Stimulated activated CD8-positive, alpha-beta memory T cell treated with anti-CD3 and anti-CD28 coated beads, Interleukin-4, amount 100 ng/mL, for 4 hours (primary cell): ENCODE measurements at places on chromosomes 4 and X.

- no peak for DNase-seq
Measured at GRCh38 chr4:158667651-158668198, 4.0 kb downstream of the C4orf46 start.

DNA sequence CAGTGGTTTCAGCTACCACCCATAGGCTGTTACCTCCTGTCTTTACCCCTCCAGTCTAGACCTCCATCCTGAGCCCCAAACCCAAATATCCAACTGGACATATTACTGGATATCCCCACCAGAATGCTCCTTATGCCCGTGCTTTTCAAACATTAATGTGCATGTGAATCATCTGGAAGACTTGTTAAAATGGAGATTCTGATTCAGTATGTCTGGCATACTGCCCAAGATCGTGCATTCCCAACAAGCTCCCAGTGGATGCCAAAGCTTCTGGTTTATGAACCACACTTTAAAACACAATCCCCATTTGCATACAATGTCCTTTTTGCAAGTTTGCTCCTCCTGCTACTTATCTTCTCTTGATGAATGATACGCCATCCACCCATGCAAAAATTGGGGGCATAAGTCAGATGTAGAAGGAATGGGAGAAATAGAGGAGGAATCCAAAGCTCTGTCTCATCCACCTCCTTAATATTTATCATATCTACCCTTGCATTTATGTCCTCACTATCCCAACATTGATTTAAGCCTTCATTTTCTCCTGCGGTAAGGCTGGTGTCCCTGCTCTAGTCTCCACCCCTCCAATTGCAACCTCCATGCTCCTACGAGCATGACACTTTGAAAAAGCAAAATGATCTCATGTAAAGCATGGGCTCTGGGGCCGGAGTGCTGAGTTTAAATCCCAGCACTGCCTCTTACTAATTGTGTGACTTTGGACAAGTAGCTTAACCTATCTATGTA, 7.4 kb upstream of the PGRMC1 start:
- DNase-seq = no peak

DNA sequence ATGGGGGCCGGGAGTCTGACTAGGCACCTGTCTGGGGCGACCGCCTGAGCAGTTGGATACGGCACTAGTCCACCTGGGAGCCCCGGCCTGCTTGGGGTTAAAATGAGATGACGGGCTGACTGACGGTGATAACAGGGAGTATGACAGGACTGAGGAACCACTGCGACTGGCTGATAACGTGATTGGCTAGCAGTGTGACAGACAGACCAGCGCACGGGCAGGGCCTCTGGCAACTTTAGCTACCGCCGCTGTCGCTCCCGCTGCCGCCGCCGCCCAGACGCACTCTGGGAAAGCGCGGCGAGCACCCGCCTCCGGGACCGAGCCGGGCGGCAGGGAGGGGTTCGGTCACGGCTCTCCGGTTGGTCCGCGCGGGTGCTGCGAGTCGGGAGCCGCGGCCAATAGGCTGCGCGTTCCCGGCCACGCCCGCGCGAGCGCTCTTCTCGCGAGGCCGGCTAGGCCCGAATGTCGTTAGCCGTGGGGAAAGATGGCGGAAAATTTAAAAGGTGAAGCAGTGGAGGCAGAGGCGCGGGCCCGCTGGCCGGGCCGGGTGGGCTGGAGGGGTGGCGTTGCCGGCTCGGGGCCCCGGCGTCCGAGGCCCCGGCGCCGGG, at the start of gene SUV39H1:
SUV39H1 (plus strand) TSS at position 434 of the 608 bp plus-strand sequence; CDS start at position 485, 51 bp downstream.
- peak; percentile 60 for DNase-seq

- DNase-seq = no peak
Measured at GRCh38 chr4:7515390-7515902, 80.7 kb upstream of the PSAPL1 start.

- DNase-seq = no peak
Measured at GRCh38 chrX:97326456-97326855, 442.7 kb downstream of the RPA4 start.

DNA sequence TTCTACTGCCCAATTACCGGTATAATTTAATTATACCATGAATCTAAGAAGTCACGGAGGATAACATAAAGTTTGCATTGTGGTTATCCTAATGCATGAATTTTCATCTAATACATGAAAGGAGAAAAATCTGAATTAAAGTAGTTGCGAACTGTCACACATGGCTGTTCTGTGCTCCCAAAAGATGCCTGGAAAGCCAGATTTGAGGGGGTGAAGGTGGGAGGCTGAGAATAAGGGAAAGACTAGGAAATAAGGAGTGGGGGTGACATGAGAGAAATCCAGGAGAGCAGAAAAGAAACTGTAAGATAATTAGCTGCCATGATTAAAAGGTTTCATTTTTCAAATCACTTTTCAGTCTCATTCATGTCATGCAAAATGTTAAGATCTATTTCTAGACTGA, 1582.7 kb downstream of the STIM2 start:
- DNase-seq = no peak

DNA sequence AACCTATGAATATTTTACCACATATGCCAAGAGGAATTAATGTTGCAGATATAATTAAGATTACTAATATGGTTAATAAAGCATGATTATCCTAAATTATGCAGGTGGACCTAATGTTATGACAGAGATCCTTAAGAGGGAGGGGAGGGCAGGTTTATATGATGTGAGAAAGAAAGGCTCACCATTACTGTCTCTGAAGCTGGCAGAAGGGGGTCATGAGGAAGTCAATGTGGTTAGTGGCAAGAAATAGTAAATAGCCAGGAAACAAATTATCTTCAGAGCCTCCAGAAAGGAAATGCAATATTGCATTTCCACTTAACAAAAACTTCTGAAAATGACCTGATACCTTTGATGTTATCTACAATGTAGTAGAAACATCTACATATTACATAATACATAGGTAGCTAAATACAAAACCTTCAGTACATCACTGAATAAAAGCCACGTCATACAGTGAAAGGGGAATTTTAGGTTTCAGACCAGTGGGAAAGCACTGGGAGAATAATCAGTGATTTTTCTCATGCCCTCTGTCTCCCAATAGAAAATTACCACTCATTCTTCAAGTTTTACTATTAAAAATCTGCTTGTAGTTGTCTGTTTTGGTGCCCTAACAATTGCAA, 609.2 kb downstream of the SPOCK3 start:
- DNase-seq = no peak

- DNase-seq = no peak
Measured at GRCh38 chr4:11489453-11490083, 60.9 kb upstream of the HS3ST1 start.

DNA sequence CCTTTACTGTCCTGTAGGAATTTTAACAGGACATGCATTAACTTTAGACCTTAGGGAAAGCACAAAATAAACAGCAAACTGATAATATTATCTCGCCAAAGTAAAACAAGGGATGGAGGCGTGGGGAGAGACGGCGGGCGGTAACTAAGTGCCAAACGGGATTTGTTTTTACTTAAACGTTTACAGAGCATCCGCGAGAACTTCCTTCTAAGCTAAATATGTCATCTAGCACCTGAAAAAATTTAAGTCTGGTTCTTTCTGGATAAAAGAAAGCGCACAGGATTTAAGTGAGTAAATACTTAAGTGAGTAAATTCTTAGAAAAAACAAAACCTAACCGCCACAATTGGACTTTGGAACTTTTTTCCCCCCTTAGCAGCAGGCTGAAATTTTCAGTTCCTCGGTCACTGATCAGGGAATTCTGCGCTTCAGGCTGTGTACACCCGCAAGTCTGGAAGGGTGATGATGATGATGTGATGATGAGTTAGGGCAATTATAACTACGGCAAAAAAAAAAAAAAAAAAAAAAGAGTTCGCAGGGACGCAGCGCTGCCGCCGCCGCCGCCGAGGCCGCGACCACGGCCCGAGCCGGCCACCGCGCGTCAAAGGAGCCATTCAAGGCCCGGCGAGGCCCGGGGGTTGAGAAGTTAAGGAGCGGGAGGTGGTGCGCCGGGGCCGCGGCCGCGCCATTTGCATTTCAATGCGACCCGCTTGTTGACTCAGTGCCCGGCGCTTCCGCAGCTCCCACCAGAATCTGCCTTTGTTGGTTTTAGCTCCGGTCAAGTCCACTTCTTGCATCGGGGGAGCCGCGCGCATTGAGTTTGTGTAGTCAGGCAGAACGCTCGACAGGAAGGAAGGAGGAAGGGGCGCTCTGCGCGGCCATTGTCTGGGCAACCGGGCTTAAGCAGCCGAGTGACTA, 108.8 kb downstream of the SPRY1 start:
- no peak for DNase-seq

GRCh38 chr4:119179011-119179410, 33.5 kb upstream of the USP53 start:
- no peak for DNase-seq

DNA sequence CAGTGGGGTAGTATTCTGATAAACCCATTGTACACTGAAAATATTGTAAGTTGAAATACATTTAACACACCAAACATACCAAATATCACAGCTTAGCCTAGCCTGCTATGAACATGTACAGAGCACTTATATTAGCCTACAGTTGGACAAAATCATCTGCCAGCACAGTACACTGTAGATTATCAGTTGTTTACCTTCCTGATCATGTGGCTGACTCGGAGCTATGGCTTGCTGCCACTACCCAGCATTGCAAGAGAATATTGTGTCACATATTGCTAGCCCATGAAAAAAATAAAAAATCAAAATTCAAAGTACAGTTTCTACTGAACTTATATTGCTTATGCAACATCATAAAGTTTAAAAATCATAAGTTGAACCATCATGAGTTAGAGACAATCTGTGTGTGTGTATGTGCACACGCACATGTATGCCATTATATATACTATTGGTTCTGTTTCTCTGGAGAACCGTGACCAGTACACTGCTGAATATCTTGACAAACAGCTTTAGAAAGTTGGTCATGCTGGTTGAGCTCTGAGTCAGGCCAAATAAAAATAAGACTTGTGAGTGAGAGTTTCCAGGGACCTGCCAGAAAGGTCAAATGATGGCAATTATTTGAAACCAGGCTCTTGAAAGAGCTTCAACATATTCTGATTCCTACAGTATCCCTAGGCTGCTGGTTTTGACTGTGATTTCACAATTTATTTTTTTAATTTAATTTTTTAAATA, 238.5 kb downstream of the PRR32 start:
- no peak for DNase-seq

DNA sequence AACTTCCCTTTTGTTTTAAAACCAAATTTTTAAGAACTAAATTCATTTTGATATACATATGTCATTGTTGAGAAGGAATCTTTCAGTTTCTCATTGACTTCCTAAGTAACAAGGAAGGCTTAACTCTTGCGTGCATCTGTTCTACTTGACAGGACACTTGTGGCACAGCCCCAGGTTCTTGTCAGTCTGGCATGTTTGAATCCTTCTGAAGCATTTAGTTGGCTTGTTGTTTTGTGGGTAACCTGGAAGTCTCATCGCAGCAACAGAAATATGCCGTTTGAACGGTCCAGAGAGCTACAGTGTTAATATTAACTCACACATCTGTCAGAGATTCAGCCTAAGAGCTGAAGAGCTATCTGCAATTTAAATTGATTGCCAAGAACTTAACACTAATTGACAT, 76.0 kb downstream of the GLRA3 start:
- DNase-seq = no peak

DNA sequence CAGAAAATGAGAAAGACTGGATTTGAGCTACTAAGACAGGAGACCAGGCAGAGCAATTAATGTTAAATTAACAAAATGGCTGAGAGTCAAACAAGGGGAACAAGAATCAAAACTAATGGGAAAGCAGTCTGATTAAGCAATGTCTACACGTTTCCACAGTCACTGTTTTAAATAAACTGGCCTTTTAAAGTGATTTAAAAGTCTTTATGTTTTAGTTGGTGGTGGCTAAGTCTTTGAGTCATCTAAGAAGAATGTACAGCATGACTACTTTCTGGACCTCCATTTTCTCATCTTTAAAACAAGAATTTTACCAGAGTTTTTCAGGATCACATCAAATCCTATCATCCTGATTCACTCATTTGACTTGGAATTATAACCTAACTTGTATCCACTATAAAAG, 233.8 kb downstream of the ENOX2 start:
- DNase-seq = no peak

DNA sequence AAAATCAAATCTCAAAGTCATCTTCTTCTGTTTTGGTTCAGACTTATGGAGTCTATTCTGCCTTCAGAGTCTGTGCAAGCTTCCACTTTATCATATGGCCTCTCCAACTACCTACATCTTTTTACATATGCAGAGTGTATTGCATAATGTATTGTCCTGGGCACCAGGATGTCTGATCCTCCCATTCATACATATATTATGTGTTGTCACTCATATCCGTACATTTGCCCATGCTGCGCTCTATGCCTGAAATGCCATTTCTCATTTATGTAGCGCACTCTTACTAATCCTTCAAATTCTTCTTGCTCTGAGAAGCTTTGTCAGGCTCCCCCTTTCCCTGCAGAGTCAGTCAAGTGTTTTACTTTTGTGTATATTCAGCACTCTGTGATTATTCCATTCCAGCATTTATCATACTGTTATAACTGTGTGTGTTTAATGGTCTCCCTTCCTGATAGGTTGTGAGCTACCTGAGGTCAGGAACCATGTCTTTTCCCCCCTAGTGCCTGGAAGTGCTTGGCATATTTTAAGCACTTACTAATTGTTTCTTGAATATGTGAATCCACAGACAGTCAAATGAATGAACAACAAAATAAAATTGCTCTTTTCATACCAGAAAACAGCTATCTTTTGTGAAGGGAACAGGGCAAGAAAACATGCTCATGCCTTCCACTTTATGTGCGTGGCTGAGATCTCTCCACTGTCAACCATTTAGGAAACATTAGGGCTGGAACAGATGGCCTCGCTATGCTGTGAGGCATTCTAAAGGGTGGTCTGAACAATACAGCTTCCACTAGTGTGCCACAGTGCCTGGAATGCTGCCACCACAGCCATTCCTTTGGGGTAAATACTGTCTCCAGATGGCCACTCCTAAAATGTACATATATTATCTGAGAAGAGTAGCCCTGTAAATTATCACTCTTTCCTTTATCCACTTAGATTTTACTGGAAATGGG, 81.8 kb downstream of the GLUD2 start:
- no peak for DNase-seq

DNA sequence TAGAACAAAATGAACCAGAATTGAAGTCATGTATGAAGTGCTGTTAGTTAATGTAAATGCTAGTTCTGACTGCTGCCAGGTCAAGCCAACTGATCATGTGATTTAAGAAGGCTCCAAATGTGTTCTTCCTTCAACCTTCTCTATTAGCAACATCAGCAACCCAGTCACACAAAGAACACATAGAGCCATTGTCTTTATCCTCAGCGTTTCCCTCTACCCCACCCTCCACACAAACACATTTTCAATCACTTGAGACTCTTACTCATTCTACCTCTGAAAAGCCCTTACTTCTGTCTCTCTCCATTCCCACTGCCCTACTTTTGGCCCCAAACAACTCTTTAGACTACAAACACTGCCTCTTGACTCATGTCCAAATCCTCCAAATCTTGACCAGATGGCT, 89.7 kb upstream of the KDR start:
- no peak for DNase-seq

DNA sequence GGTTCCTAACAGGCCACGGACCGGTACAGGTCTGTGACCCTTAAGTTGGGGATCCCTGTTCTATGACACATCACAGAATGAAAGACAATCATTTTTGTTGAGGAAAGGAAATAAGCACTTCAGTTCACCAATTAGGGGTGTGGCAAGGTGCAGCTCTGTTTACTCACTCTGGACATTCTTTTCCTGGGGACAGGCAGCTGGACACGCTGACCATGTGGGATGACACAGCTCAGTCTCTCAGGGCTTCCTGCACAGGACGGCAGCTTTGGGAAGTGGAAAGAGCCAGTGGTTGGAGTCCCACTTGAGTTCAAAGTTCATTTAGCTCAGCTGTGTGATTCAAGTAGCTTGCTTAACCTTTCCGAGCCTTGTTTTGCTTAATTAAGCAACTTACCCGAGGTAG, 55.7 kb downstream of the NDNF start:
- DNase-seq = no peak

GRCh38 chrX:57453901-57454300, 137.9 kb upstream of the ZXDB start:
- no peak for DNase-seq
